ENCODE measurements at places on chromosomes 2 and 18.

DNA sequence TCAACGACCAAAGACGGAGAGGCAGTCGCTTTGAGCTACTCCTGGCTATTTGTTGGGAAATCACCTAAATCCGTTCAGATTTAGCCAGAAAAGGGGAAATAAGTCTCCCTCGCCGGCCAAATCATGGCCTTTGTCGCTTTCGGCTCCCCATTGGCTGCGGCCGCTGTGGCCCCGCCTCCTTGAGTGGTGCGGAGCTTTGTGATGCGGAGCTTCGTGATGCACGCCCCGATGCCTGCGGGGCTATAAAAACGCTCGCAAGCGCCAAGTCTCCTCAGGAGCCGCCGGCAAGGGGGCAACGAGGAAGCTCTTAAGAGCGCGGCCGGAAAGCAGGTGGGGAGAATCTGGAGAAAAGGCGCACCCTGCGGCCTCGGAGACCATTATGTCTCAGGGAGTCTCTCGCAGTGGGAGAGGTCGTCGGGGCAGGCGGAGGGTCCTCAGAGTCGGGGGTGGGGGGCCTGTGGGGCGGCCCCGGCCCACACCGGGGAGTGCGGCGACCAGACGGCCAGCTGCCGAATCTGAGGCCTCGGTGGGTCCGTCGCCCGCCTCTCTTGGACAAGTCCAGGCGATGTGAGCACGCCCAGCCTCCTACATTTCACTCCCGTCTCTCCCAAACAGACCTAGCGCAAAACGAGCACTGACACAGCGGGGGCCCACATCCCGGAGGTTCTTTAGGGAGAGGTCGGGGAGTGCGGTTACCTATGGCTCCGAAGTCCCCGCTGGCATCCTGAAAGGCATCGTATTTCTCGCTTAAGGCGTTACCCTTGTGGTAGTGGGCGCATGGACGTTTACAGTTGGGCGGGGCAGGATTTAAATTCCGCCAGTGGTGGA lies at the start of gene CABYR:
Gene CABYR, plus strand, starts transcription at position 274 of the 828 bp plus-strand sequence. CDS start 4,053 bp downstream, outside the sequence.
- H3K4me3 ChIP-seq = no peak within 1 kb of the TSS
- H3K36me3 ChIP-seq = no peaks in the 10 kb centered on the region
- H3K4me1 ChIP-seq = no peaks in the 10 kb centered on the region
- no peak within 1 kb of the TSS for H3K27ac ChIP-seq

DNA sequence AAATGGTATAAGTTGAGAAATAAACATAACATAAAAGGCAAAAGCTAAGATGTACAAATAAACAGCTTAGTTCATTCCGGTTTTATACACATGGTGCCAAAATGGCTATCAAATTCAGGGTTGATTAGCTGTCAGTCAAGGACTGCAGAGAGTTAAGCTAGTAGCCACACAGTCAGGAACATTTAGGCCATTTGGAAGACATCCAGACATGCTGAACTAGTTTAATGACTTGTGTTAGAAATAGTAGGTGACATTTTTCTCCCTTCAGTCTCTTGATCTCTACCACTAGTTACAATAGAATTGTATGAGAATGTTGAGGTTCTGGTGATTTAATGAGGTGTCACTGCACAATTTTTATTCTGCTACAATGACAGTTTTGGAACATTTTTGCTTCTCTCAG lies 394.4 kb upstream of the SPHKAP start:
- no peaks in the 10 kb centered on the region for H3K27me3 ChIP-seq
- H3K27ac ChIP-seq = no peak overlapping the region
- DNase-seq = no peak
- H3K36me3 ChIP-seq = no peaks in the 10 kb centered on the region
- no peak overlapping the region for H3K4me3 ChIP-seq
- no peaks in the 10 kb centered on the region for H3K4me1 ChIP-seq

- no peak overlapping the region for H3K4me3 ChIP-seq
- H3K27me3 ChIP-seq = peaks cover 20% of the 10 kb centered on the region
- no peaks in the 10 kb centered on the region for H3K36me3 ChIP-seq
- no peak overlapping the region for H3K27ac ChIP-seq
These were observed 39.1 kb upstream of the BZW1 start for GRCh38 chr2:200772620-200773019.

GRCh38 chr18:9403795-9404564 lies 69.4 kb downstream of the TWSG1 start:
- no peaks in the 10 kb centered on the region for H3K36me3 ChIP-seq
- no peak overlapping the region for H3K4me3 ChIP-seq
- H3K27ac ChIP-seq = no peak overlapping the region

GRCh38 chr2:36609507-36609906 lies 11.5 kb upstream of the FEZ2 start:
- H3K36me3 ChIP-seq = no peaks in the 10 kb centered on the region
- peaks cover 5% of the 10 kb centered on the region for H3K27me3 ChIP-seq
- H3K27ac ChIP-seq = no peak overlapping the region
- H3K4me1 ChIP-seq = no peaks in the 10 kb centered on the region
- no peak for DNase-seq

DNA sequence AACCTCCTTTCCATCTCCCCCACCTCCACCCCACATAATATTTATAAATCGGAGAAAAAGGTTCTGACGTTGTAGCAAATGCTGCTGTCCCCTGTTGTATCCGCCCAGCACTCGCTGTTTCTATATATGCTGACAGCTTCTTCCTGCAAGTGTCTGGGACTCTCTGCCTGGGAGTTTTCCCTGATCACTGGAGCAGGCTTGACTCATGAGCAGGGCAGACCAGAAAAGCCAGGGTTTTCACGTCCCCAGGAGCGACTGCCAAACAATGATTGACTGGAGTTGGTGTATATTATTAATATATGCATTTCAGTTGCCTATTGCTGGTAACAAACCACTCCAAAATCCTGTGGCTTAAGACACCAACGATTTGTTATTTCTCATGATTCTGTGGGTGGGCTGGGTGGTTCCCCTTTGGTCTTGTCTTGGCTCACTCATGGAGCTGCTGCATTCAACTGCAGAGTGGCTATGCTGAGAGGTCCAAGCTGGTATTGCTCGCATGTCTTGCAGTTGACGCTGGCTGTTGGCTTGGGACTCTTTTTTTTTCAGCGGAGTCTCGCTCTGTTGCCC lies 21.2 kb upstream of the ASXL2 start:
- no peaks in the 10 kb centered on the region for H3K4me1 ChIP-seq
- no peaks in the 10 kb centered on the region for H3K36me3 ChIP-seq
- no peaks in the 10 kb centered on the region for H3K27me3 ChIP-seq
- H3K4me3 ChIP-seq = no peak overlapping the region

DNA sequence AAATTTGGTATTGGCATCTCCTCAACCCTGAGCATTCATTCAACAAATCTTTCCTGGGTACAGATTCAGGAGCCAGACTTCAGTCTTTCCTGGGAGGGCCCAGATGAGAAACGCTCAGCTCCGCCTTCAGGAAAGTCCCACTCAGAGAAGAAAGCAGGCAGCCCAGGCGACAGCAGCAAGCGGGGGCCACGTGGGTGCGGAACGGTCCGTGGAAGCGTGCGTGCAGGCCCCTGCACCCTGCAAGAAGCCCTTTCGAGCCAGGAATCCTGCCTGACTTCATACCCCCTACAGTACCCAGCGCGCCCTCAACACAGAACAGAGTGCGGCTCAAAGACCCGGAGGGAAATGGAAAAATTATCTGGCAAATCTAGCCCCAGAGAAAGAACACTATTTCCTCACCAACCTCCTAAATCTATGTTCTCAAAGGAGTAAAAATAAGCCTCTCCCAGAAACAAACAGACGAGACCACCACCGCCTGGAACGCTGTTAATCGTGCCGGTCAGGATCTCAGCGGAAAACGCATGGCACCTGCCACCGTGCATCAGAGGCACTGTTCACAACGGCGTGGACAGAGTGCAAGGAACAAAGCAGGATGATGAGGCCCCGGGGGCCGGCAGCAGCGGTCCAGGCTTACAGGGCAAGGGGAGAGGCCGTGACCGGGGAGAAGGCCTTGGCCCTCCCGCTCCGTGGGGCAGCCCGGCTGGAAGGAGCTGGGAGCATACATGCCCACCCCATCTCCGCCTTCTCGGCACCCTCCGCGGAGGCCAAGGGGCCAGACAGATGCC lies 318.3 kb downstream of the EIPR1 start:
- H3K4me1 ChIP-seq = no peaks in the 10 kb centered on the region
- no peaks in the 10 kb centered on the region for H3K36me3 ChIP-seq
- H3K4me3 ChIP-seq = no peak overlapping the region
- H3K27me3 ChIP-seq = no peaks in the 10 kb centered on the region
- DNase-seq = no peak

DNA sequence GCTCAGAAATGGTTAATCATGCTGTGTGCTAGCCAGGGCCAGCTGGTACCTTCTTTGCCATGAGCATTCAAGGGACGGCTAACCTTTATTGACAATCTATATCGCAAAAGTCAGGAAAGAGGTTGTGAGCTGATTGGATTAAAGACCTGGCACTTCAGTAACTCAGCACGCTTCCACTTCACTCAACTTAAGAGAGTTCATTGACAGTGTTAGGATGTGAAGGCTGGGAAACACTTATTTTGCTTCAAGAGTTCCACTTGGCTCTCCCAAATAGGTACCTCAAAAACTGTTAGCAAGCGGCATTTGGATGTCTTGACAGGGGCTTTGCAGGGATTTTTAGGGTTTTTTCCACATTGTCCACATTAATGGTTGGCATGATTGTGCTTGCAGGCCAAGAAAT lies 25.1 kb upstream of the TXNDC2 start:
- no peaks in the 10 kb centered on the region for H3K27me3 ChIP-seq
- H3K36me3 ChIP-seq = no peaks in the 10 kb centered on the region
- no peak overlapping the region for H3K27ac ChIP-seq
- no peak overlapping the region for H3K4me3 ChIP-seq

GRCh38 chr18:14925281-14925709 lies 177.3 kb downstream of the ANKRD30B start:
- no peaks in the 10 kb centered on the region for H3K27me3 ChIP-seq
- peak; percentile 21 for DNase-seq
- H3K4me3 ChIP-seq = no peak overlapping the region
- H3K4me1 ChIP-seq = no peaks in the 10 kb centered on the region
- no peaks in the 10 kb centered on the region for H3K36me3 ChIP-seq

DNA sequence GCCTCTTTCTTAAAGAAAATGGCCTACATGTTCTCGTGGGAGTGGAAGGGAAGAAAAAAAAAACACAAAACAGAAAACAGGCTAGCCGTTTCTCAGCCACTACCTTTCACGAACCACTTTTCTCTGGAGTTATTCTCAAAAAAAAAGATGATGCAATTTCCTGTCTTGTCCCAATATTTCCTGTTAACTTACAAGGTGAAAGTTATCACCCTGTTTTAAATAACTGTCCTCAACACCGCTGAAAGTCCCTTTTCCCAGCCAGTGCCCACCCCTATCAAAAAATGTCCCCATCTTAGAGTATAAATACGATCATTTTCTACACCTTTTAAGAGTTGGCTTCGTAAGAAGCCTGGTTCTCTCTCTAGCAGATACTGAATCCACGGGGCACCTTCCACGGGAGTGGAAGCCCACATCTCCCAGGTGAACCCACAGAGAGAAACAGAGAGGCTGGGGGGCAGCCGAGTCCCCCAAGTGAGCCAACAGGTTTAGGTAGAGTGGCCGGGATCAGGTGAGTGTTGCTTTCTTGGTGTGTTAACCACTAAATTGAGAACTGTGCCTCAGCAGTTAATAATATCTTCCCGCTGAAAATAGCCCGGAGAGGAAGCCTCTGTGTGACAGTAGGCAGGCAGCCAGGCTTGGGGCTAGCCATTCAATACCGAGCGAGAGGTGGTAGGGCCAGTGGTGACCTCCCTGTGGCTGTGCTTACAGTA lies 15.9 kb downstream of the SMAD7 start:
- peaks cover 60% of the 10 kb centered on the region for H3K4me1 ChIP-seq
- peak; percentile 33 for DNase-seq
- H3K4me3 ChIP-seq = no peak overlapping the region
- no peaks in the 10 kb centered on the region for H3K36me3 ChIP-seq
- peak overlapping the region; percentile 88 for H3K27ac ChIP-seq

DNA sequence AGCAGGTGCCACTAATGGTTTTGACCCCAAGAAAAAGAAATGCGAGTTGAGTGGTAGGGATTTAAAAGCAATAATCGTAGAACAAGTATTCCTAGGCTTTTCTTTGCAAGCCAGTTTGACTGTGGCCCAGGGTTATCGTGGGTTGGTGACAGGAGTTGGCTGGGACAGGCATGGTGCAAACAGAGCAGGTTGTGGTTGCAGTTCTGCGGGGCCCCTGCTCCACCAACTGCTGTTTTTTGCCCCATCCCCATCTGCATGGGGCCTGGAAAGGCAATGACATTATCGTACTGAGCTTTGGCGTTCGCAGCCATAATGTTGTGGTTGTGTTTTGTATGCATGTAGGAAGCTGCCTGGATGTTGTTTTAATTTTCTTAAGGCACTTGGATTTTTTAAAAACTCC lies 274.0 kb downstream of the TSN start:
- DNase-seq = no peak
- H3K27me3 ChIP-seq = peaks cover 4% of the 10 kb centered on the region
- no peak overlapping the region for H3K4me3 ChIP-seq

DNA sequence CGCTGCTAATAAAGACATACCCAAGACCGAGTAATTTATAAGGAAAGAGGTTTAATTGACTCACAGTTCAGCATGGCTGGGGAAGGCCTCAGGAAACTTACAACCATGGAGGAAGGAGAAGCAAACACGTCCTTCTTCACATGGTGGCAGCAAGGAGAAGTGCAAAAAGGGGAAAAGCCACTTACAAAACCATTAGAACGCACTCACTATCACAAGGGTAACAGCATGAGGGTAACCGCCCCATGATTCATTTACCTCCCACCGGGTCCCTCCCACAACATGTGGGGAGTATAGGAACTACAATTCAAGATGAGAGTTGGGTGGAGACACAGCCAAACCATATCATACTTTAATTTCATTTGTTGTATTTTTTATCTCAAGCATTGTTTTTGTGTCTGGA lies 67.5 kb downstream of the ATP9B start:
- H3K4me1 ChIP-seq = peaks cover 22% of the 10 kb centered on the region
- H3K4me3 ChIP-seq = no peak overlapping the region
- DNase-seq = no peak
- H3K27me3 ChIP-seq = no peaks in the 10 kb centered on the region

GRCh38 chr2:8134473-8134932 lies 547.4 kb upstream of the ID2 start:
- no peak overlapping the region for H3K4me3 ChIP-seq
- no peak for DNase-seq
- no peaks in the 10 kb centered on the region for H3K36me3 ChIP-seq
- no peaks in the 10 kb centered on the region for H3K4me1 ChIP-seq
- no peaks in the 10 kb centered on the region for H3K27me3 ChIP-seq

DNA sequence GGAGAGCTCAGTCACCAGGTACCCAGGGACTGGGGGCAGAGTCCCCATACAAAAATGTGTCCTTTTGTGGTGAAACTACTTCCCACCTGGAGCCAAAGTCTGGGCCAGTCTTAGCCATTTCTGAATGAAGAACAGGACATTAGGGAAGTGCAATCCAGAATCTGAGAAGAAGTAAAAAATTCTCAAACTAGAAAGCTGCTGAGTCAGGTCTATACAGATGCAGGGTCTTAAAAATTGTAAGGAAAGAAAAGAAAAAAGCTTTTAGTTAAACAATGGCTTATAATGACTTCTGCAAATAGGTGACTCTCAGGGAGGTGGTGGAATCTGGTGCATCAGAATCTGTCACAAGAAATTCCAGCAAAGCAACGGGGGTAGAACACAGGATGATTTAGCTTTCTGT lies 13.5 kb downstream of the ZBTB7C start:
- peaks cover 59% of the 10 kb centered on the region for H3K27me3 ChIP-seq
- DNase-seq = no peak
- no peaks in the 10 kb centered on the region for H3K4me1 ChIP-seq
- H3K4me3 ChIP-seq = no peak overlapping the region
- no peak overlapping the region for H3K27ac ChIP-seq

Measured in DND-41 (cell line).